ENCODE measurements at places on chromosomes 5 and 9.

- no peak for DNase-seq
These were observed 172.5 kb downstream of the RAB3C start for GRCh38 chr5:58755397-58755796.

DNA sequence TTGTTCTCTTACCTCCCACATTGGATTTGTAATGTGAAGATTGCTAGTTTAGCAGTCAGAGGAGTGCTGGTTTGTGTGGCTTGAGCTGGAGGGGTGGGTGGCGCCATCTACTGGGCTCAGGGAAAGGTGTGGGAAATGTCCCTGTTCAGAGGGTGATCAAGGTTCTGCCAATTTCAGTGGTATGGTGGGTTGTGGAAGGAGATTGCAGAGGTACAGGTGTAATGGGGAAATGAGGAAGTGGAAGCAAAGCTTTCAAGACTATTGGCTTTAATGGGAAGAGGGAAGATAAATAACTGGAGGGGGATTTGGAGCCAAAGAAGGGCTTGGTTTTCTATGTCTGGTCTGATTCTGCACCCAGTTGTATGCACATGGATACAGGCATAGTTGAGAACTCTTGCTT lies 76.4 kb downstream of the OSMR start:
- peak; percentile 25 for DNase-seq

DNA sequence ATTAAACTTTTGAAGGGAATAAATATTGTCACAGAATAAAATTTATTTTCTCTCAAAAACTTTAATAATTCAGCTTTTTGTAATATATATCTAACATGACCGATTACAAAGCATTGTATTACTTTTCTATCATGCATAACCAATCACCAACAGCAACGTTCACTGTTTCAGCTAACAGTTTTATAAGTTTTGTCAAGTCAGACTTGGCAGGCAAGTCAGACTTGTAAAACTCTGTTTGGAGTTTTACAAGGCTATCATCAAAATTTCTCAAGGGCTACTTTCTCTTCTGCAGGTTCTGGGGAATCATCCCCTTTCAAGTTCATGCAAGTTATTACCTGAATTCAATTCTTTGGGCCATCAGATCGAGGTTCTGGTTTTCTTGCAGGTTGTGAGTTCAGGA lies 347.2 kb downstream of the CTNND2 start:
- no peak for DNase-seq

- no peak for DNase-seq
These were observed 1064.9 kb upstream of the DMAC1 start for GRCh38 chr9:8864545-8864896.

GRCh38 chr5:72556351-72557166 lies 49.3 kb upstream of the ZNF366 start:
- DNase-seq, result no peak

DNA sequence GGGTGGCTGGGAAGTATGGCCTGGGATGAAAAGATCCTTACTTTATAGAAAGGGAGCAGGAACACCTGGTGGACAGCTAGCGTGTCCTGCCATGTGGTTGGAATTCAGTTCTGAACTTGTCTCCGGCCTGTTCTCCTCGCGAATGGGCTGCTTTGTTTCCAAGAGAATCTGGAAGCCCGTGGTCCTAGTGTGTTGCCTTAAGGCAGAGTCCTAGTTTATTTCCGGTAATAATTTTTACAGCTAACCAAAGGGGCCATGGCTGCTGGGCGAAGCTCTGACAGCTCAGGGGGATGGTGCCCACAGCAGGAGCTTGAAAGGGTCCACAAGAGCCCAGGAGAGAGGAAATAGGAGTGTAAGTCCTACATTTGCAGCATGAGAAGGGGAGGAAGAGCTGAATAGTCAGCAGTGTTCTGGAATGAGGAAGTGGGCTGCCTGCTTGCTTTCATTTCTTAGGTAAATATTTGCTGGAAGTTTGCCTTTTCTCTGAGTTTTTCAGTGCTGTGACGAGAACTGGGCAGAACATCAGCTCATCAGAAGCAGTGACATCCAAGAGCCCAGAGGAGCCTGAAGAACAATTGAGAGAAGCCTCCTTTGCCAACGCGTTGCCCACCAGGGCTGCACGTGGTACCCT lies 13.1 kb upstream of the IGFBPL1 start:
- no peak for DNase-seq

- DNase-seq, result no peak
These were observed 201.2 kb downstream of the TARS1 start for GRCh38 chr5:33641744-33642505.
